ENCODE measurements at places on chromosomes 4 and X.

GRCh38 chrX:105972690-105973386 lies 65.7 kb downstream of the SERPINA7 start:
- no peak for DNase-seq

GRCh38 chr4:86652332-86652932 lies 58.3 kb downstream of the PTPN13 start:
- no peak for DNase-seq

GRCh38 chr4:48340276-48340964 lies 909 bp upstream of the SLAIN2 start:
- no peak for DNase-seq

DNA sequence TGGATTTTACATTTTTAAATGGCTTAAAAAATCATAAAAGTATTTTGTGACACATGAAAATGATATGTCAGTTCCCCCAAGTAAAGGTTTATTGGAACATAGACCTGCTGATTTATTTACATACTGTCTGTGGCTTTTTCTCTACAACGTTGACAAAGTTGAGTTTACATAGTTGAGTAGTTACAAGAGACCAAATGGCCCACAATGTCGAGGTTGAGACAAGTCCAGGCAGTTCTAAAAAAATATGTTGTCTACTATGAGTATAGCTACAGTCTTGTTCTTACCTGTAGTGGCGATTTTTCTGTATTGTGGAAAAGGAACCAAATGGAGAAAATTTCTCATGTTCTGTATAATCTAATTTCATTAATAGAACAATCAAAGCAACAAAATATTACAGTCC lies 163.2 kb downstream of the FRAS1 start:
- DNase-seq = no peak

- DNase-seq = no peak
Observed at GRCh38 chr4:138298866-138299265, 56.7 kb upstream of the SLC7A11 start.

DNA sequence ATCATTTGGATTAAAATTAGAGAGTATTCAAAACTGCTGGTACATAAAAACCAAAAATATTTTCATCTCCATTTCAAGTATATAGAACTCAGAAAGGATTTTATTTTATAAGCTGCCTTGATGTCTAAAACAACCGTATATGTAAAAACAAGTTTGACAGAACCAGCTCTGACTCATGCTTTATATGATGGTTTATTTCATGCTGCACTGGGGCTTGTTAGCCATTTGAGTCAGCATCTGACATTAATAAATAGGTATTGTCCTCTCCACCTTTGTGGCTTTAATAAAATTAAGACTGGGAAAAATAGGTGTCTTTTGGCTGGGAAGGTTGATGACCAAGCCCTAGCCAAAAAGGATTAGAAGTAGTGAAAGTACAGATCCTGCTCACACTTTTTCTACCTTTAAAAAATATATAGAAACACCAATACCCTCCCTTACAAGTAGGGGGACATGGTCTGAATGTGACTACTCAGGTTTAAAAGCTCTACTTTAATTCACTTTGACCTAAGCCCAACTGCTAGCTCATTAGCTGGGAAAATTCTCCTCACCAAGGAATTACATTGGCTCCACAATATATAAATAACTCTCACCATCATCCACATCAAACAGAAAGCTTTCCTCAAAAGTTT lies 228.1 kb downstream of the ADAMTS3 start:
- no peak for DNase-seq

- no peak for DNase-seq
Observed at GRCh38 chr4:188975271-188975670, 836.0 kb downstream of the TRIML1 start.

- peak; percentile 35 for DNase-seq
Observed at GRCh38 chrX:1661048-1661921, 46.4 kb downstream of the ASMT start.

DNA sequence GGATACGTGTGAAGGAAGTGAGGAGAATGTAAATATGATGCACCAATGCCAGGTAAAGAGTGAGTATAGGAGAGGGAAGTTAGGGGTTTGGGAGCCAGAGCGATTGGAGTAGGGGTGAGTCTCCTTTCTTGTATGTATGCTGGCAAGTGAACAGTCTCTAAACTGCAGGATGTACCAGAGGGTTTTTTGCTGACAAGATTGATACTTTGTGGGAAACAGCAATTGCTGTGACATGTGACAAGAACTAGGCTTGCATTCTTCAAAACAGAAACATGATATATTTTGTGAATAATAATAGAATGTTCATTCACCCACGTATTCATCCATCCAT lies 706 bp downstream of the CHIC1 start:
- DNase-seq = no peak

GRCh38 chr4:176448761-176449160 lies 129.0 kb downstream of the SPCS3 start:
- no peak for DNase-seq

GRCh38 chr4:154595807-154596206 lies 5.3 kb upstream of the FGA start:
- no peak for DNase-seq

DNA sequence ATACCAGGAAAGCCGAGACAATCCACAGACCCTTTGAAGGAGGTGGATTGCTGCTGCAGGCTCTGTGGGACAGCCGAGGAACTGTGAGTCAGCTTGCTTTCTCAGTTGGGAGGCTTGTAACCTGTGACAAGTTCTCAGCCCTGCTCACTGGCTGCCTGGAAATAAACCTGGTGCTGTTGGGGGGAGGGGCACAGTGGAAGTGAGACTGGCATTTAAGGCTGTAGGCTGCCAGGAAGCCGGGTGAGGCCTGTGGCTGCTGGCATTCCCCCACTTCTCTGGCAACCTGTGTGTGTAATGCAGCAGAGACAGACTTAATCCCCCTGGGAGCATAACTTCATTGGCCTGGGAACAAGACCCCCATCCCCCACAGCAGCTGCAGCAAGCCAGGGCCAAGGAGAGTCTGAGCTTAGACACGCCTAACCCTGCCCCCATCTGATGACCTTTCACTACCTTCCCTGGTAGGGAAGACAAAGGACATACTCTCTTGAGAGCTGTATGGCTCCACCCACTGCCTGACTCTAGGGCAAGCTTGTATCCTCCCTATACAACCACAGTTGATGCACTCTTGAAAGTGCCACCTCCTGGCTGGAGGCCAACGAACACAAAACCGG lies 64.1 kb downstream of the ALPK1 start:
- no peak for DNase-seq

DNA sequence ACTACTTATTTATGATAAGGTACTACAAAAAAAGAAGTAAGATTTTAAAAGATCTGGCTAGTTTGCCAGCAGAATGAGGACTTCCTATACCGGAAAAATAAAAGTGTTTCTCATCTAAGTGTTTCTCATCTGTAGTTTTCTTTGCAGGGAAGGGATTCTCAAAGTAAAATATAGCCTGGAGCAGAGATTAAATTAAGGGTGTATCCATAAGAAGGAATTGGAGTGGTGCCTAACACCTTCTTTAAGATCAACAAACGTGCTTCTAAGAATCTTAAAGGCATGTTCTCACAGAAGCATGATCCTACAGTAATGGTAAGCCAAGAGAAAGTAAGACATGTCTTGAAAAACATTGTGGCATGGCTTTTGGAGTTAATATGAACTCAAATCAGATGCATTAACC lies 528.2 kb downstream of the GBA3 start:
- no peak for DNase-seq

GRCh38 chr4:125115476-125115875 lies 199.3 kb upstream of the FAT4 start:
- DNase-seq = peak; percentile 10

DNA sequence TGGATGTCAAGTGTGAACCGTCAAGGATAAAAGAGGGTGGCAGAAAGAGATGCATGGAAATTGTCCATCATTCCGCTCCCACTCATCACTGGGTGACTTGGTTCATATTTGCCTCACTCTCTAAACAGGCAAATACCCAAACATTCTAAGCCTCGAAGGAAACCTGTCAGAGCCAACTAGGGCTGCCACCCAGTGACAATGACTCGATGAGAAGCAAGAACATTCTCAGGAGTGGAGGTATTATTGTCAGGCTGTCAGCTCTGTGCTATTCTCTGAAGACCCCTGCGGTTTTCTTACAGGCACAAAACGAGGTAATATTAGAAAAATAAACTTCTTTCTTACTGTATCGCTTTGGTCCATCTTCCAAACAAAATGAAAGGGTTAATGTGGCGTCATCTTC lies 139.6 kb downstream of the LDB2 start:
- no peak for DNase-seq

DNA sequence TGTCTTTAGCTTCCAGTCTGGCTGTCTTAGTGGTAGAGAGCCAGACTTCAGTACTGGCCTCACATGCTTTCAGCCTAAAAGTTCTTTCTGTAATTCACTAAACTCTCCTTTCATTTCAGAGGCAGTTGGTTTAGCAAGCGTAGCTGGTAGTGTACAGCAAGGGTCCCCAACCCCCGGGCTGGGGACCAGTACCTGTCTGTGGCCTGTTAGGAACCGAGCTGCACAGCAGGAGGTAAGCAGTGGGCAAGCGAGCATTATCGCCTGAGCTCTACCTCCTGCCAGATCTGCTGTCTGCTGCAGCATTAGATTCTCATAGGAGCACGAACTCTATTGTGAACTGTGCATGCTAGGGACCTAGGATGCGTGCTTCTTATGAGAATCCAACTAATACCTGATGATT lies 72.0 kb downstream of the QRFPR start:
- DNase-seq = no peak

DNA sequence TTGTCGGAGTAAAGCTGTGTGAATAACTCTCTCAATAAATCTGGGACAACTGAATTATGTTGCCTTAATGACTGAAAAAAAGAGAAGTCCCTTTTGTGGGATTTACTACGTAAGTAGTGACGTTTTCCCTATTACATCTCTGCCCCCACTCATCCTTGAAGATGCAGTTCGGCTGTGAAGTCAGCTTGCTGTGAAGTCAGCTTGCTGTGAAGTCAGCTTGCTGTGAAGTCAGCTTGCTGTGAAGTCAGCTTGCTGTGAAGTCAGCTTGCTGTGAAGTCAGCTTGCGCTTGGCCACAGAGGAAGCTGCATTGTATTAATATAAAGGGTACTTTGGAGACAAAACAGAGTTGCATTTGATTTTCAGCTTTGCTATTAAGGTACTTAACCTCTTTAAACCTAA lies 8.0 kb upstream of the VAMP7 start:
- no peak for DNase-seq

- DNase-seq = no peak
Observed at GRCh38 chrX:123489011-123489410, 243.8 kb downstream of the THOC2 start.

GRCh38 chr4:41442810-41443209 lies 95.1 kb upstream of the LIMCH1 start:
- no peak for DNase-seq

- no peak for DNase-seq
Observed at GRCh38 chr4:93842601-93843252, 14.2 kb downstream of the ATOH1 start.

GRCh38 chr4:165779950-165780670 lies 92.9 kb upstream of the TLL1 start:
- DNase-seq = no peak

DNA sequence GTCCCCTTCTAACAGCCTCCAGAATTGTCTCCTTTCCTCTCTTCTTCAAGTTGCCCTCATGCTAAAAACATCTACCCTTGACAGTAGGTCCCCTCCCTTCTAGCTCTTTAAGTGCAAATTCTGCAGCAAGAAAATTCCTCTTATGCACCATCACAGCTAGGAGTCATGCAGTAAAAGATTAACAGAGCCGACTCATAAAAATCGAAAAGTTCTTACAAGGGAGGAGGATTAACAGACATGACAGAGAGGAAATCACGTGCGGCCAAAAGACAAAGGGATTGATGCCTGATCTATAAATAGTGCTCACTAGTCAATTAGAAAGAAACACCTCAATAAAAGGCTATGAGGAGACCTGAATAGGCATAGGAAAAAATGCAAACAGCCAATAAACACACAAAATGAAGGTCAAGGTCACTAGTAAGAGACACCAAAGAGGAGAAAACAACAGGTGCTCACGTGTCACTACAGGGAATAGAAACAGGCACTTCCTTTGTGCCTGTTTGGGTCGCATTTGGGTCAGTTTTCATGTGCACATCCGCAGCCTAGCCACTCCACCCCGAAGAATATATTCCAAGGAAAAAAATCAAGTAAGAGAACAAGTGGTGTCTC lies 3.4 kb downstream of the RNF212 start:
- no peak for DNase-seq
